Dermis blood vessel endothelial cell (primary cell): ENCODE measurements at places on chromosomes 5 and 9.

DNA sequence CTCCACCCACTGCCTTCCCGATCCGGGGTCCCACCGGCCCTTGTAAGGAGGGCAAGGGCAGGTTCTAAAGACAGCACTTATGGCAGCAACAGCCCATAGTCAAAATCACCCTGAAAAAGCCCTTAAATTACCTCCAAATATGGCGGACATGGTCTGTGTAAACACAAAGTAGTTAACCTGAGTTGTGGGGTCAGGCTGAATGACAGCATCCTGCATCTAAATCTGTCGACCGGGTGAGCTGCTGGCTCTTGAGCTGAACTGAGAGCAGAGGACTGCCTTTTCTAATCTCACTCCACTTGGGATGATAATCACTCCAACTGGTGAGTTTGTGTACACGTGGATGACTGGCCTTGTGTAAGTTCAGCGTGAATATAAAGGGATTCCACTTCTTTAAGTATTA, 249.6 kb downstream of the DENND1A start:
- DNase-seq, result no peak

DNA sequence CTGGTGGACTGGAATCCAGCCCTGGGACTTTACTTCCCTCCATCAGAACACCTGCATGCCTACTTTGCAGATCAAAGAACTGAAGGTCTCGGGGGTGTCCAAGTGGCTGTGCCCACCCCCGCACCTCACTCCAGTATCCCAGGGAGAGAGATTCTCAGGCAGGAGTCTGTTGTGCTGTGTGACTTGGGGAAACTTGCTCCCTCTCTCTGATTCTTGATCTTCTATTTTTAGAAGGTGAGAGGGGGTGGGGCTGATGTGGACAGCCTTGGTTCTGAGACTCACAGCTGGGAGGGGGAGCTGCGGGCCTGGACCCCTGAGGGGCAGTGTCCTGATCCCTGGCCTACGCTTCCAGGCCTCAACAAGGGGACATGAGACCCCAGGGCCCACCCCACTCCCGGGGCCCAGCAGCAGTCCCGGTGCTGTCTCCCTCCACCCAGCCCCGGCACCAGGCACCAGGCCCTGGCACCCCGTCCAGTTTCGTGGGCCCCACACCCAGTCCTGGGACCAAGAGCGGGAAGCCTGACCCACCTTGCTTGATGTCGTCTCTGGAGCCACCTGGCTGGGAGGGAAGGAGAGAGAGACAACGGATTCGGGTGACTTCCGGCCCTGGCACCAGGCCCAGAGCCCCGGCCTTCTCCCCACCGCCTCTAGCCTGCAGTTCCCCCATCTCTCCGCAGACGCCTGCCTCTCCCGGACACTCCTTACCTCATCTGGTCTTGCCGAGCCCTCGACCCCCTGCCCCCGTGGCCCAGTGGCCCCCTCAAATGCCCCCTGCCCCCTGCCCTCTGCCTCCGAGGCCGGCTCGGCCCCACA, 74.0 kb upstream of the SPTLC1 start:
- DNase-seq, result no peak

- DNase-seq, result no peak
Measured at GRCh38 chr9:71655141-71655540, 113.2 kb downstream of the CEMIP2 start.

- no peak for DNase-seq
Measured at GRCh38 chr9:135076876-135077430, 10.5 kb upstream of the OLFM1 start.

DNA sequence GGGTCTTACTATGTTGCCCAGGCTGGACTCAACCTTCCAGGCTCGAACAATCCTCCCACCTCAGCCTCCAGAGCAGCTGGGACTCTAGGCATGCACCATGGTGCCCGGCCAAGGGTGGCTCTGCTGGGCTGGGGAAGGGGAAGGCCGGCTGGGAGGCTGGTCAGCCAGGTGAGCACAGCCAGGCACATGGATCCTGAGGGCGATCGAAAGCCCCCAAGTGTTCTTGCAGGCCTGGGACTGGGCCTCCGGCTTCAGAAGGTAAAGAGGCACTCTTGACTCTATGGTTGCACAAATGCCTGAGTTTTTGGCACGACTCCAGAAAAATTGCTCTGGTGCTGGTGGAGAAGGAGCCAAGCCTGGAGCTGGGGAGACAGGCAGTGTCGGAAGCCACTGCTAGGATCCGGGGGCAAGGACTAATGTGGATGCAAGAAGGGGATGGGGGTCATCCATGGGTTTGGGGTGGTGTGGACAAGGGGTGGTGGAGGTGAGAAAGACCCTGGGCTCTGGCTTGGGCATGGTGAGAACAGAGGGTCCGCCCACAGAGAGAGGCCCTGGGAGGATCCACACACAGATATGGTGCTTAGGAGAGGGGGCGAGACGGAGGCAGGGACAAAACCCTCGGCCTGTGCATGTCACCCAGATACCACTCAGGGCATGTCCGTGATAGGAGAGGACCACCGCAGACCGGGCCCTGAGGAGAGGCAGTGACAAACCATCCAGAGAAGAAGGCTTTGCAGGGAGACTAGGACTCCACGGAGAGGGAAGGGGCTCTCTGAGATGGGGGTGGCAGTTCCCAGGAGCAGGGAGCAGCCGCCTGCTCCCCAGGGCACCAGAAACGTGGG, 51.1 kb upstream of the COL5A1 start:
- no peak for DNase-seq

DNA sequence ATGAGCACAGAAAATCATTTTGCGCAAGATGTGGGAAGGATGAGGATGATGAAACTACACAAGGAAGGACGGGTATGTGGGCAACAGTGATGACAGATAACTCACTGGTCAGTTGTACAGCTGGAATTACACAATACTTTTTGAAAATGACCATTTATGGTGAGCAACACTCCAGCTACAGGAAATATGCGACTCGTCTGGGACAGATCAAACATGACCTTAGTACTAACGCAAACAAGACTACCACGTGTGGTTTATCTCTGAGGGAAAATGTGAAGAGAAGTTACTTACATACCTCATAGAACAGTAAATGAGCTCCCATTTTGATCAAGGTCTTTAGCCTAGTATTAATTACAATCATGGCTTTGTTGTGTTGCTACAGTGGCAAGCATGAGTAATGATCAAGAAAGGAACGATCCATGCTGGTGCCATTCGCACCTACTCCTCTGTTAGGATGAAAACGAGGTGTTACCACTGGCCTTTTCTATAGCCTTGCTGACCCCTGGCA, 456.9 kb downstream of the BNC2 start:
- peak; percentile 15 for DNase-seq

DNA sequence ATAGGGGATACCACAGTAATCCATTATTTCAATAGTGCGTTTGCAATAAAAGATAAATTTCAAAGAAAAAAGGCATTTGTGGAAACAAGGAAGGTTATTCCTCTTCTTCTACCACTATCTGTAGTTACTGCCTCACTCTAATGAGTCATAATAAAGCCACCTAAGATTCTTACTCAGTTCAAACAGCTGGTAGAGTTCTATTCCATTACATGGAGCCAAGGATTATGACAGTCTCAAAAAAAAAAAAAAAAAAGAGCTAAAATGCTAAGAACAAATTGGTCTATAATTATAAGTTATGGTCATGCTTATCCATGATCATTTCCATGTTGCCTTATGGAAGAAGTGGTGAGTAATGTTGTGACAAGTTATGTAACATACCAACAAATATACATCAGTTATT, 46.3 kb downstream of the DENND1A start:
- no peak for DNase-seq

DNA sequence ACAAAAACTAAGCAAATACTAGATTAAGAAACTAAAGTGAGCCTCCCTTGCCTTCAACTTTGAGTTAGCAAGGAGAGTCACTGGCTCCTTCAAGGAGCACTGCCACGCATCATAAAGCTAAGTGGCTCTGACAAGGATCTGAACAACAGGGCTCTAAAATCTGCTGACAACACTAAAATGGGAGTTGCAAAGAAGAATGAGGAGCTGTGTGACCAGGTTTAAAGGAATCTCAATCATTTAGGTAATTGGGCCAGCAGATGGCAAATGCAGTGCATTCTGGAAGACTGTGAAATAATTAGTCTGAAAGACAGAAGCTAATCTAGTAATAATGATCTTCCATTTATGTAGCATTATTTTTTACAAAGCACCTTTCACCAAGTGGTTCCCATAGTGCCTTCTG, 297.0 kb upstream of the TAS2R1 start:
- DNase-seq, result no peak

DNA sequence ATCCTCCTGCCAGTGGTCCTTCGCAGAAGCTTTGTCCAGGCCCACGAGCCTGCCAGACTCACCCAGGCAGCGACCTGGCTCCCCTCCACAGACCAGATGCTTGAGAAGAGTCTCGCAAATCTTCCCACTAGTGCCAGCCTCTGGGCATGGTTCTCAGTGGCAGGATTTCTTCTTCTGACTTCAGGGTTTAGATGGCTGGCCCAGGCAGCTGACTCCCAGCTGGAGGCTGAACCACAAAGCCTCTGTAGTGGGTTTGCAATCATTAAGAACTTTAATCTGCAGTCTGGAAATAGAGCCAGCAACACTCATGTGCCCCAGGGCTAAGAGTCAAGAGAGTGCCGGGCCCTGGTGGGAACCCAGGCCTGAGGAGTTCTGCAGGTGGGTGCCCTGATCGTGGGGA, 90.6 kb upstream of the ICE1 start:
- DNase-seq, result no peak
